ENCODE measurements at places on chromosomes 11 and 22. TPM values are rescaled to one million over a fixed set of nuclear protein-coding genes. Genes with fewer than 3 reads are reported as not detected.

Gene KCNK4
- polyA plus RNA-seq = 0.10 TPM

Gene MYEOV
- 0.69 TPM for polyA plus RNA-seq

Gene PSMC3
- 134 TPM for polyA plus RNA-seq

Gene OR51B5
- polyA plus RNA-seq = 0.42 TPM

DNA sequence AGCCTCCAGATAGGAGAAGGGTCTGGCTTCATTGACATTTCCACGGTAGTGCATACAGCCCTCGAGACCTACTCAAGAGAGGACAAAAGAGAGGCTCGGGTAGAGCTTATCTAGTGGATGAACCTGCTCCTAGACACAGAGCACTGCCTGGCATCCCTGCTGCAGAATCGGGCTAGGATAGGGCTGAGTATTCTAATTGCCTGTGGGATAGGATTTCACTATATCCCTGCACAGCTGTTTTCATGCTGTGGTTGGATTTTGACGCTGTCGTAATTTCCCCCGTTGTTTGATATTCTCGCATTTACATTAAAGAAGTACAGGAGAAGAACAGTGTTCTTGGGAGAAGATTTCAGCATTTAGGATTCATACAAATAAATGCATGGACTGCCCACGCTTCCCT lies 107.8 kb downstream of the KIRREL3 start:
- no peak for DNase-seq

DNA sequence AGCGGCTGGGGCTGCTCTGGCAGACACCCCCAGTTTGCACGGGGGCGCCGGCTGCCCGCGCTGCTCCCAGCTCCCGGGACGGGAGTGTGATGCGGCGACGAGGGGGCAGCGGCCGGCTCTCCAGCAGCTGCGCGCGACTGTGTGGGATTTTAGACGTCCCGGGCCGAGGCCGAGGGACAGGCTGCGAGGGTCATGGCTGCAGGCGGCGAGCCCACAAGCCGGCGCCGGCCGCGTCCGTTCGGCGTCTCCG lies 159 bp downstream of the FZD4 start:
- DNase-seq = no peak

DNA sequence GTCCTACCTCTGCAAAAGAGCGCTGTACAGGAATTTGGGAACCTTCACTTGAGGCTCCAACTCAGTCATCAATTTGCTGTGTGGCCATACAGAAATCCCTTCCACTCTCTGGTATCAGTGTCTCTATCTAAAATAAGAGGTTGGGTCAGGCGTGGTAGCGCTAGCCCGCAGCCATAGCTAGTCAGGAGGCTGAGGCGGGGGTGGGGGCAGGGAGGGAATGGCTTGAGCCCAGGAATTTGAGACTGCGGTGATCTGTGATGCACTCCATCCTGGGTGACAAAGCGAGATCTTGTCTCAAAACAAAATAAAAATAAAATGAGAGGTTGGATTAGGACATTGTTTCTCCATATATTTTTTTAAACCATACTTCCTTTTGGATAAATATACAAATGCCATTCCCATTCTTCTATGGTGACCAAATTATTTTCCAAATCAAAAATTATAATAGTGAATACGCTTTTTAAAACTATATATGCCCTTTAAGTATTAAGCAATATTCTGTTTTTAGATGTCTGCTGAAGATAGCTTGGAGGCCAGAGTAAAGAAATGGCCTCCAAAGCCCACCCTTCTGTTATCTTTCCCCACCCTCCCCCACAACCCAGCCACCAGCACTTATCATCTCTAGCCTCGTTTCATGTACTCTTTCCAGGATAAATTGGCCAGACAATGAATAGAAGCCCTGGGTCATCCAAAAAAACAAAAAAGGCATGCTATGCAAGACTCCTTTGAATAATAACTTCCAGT lies 87.2 kb downstream of the PLEKHA7 start:
- DNase-seq = no peak

DNA sequence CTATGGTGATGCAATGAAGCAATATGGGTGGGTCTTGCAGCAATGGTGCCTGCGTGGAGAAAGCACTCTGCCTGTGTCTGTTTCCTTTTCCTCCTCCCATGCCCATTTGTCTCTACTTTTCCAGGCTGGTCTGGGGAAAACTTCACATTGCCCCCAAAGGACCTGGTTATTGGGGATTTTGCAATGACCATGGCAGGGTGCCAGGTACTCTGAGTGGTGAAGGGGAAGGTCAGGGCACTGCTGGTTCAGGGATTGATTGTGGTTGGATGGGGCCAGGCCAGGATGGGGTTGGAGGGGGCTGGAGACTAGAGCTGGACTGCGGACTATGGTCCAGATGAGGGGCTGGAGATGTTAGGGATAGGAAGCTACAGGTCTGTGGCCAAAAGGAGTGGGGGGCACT lies 92.1 kb downstream of the INSC start:
- no peak for DNase-seq

DNA sequence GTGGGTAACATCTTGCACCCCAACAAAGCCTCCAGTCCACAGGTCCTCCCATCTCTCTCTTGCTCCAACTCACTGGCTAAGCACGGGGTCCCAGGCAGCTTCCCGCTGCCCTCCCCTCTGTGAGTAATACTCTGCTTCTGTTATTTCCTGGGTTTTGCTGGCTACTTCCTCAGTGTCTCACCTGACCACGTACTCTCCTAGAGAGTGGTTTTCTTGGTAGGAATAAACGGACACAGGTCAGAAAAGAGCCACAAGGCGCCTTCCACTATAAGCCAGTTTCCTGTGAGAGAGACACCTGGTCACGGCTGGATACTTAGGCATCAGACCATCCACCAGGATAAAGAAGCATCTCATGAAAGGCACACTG lies 36.0 kb downstream of the ARRB1 start:
- no peak for DNase-seq

DNA sequence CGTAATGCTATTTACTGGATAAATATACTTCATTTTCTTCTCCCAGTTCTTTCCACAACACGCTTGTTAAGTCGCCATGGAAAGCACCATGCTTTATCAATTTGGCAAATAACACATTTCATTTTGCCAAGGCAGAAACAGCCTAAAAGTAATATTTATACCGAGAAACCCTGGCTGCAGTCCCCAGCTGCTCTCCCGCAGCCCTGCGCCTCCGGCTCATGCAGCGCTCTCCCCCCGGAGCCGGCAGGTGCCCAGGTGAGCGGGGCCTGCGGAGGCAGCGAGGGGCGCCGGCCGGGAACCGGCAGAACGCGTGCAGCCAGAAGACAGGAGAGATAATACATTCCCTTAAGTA lies 681 bp upstream of the ARHGEF12 start:
- no peak for DNase-seq

DNA sequence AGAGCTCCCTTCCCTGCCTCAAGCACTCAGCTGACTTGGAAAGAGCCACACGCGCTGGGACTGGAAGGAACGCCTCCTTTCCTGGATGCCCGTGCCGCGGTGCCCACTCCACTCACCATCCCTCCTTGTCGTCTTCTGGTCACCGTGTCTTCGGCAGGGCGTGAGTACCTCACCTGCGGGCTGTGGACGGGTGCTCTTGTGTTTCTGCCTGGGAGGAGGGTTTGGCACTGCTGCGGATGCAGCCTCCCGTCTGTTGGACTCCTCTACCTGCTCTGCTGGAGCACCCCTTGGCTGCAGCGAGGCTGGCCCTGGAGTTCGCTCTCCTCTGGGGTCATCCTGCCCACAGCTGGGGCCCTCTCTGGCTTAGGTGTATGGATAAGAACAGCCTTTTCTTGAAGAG lies 612.7 kb downstream of the BRD1 start:
- DNase-seq = no peak

GRCh38 chr11:10529279-10529678 lies 11.7 kb downstream of the RNF141 start:
- no peak for DNase-seq

DNA sequence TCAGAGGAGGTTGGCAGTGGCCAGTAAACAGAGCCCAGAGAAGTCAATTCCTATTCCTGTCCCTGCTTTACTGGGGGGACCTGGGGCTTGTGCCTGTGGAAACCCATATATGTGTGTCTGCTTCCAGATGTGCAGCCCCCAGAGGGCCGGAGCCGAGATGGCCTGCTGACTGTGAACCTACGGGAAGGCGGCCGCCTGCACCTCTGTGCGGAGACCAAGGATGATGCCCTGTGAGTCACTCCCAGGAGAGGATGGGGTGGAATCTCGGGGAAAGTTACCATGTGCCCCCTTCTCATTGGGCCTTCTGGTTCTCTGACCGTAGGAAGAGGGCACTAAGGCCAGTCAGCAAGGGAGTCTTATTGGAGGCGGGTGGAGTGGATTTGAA lies 5.3 kb downstream of the PLEKHB1 start:
- DNase-seq = no peak

DNA sequence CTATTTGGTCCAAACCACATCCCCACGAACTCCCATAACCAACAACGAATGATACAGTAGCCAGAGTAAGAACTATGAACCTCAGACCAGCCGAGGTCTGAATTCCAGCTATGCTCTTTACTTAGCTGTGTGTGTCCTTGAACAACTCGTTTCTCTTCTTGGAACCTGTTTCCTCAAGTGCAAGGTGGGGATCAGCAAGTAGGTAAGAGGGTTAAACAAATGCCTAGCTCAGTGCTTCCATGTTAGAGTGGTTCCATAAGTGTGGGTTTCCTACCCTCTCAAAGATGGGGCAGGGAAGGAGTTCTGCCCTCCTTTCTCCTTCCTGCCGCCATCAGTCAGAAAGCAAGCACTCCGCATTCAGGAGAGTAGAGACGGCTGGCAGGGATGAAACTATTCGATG lies 283.4 kb upstream of the SYN3 start:
- no peak for DNase-seq

GRCh38 chr11:1933416-1934334 lies 13.5 kb upstream of the MRPL23 start:
- no peak for DNase-seq

GRCh38 chr11:120102864-120103122 lies 35.1 kb downstream of the TRIM29 start:
- DNase-seq = no peak

GRCh38 chr11:643366-643765 lies 6.3 kb downstream of the DRD4 start:
- DNase-seq = no peak

DNA sequence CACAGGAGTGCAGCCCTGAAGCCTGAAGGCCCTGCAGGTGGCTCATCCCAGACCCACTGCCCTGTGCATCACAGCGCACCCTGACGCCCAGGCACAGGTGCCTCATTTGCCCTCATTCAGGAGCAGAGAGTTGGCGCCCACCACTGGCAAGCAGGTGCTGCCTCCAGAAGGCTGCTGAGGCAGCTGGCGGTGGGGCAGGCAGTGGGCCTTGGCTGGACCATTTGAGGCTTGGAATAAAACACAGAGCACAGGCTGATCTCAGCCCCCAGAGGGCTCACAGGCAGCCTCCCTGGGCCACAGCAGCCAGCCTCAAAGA lies 1151.9 kb downstream of the BRD1 start:
- no peak for DNase-seq

DNA sequence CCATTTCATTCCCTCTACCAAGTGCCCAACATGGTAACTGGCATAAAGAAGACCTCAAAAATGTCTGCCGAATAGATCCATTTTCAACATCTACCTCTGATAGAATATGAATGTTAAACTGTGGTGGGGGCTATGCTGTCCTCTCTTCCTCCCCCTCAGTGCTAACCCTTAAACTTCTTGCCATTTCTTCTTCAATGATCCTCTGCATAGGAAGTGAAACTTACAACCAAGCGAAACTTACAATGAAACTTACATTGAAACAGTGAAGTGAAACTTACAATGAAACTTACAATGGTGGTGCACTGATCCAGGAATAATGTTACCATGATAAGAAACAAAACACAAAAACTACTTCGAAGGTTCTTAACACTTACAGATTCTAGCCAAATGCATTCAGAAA lies 4.7 kb downstream of the RTCB start:
- no peak for DNase-seq

GRCh38 chr22:41217553-41218157 lies 12.5 kb downstream of the L3MBTL2 start:
- DNase-seq = no peak

- DNase-seq = no peak
Observed at GRCh38 chr22:49295851-49296560, 531.7 kb downstream of the BRD1 start.

GRCh38 chr11:69073469-69073868 lies 24.7 kb downstream of the TPCN2 start:
- DNase-seq = no peak

GRCh38 chr11:5486003-5486402 lies 2.5 kb upstream of the OR52D1 start:
- DNase-seq = no peak

DNA sequence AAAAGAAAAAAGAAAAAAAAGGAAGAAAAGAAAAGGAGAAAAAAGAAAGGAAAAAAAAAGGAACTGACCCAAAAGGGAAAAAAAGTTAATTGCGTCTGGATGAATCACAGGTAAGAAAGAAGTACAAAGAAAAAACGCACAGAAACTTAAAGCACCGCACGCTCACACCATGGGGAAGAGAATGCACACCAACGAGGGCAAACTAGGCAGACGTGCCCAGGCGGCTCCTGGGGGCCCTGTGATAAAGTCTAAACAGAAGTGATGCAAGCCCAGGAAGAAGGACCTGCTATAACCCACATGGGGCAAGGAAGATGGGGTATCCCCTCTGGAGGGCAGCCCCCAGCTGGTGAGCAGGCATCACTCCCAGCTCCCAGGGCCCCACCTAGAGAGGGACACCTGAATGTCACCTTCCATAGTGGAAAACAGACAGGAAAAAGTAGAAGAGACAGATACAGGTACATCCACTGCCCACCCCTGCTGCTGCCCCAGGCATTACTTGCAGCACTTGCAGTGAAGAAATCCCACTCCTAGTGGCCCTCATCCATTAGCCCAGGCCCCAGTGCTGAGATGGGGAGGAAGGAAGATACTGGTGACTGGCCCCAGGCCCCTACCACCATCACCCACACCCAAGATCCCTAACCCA lies 28.9 kb downstream of the NAP1L4 start:
- no peak for DNase-seq

DNA sequence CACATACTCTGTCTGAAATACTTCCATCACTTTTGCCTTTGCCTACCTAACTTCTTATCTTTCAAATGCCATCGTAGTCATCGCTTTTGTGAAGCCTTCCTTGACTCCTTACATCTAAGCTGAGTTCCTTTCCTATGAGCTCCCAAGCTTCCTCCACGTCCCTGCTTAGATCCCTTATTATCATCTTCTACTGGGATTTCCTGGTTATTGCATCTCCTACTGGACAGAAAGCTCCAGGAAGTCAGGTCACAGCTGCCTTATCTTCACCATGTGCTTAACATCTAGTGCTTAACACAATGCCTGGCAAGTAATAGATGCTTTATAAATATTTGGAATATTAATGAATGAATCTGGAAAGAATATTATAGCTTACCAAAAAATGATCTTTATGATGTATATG lies 5.9 kb downstream of the YPEL4 start:
- DNase-seq = no peak
